ENCODE measurements at places on chromosomes 12 and 14.
A peak's percentile ranks its signal among the peaks of the same experiment; 100 is the strongest.

DNA sequence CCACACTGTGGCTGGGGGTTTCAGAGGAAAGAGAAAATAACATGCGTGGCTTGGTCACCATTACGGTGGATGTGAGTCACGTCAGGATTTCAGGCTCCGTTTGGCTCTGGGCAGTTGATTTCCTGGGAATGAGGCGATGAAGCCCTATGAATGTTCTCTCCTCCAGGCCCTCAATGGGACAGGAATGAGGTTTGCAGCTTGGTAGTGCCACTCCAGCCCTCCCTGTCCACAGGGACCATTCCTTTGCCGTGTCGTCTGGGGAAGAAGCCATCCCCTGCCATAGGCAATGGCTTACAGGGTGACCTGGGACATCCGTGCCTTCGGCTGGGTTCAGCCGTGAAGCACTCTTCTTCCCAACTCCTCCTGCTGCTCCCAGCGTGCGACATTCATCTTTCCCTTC lies 95.0 kb downstream of the FBXL14 start:
- no peak for DNase-seq

- no peak for DNase-seq
Measured at GRCh38 chr12:49619286-49619685, 4.1 kb upstream of the PRPF40B start.

- DNase-seq, result no peak
Measured at GRCh38 chr14:92595267-92595666, 81.7 kb downstream of the RIN3 start.

GRCh38 chr12:31510034-31510433 lies 80.9 kb downstream of the DENND5B start:
- no peak for DNase-seq

DNA sequence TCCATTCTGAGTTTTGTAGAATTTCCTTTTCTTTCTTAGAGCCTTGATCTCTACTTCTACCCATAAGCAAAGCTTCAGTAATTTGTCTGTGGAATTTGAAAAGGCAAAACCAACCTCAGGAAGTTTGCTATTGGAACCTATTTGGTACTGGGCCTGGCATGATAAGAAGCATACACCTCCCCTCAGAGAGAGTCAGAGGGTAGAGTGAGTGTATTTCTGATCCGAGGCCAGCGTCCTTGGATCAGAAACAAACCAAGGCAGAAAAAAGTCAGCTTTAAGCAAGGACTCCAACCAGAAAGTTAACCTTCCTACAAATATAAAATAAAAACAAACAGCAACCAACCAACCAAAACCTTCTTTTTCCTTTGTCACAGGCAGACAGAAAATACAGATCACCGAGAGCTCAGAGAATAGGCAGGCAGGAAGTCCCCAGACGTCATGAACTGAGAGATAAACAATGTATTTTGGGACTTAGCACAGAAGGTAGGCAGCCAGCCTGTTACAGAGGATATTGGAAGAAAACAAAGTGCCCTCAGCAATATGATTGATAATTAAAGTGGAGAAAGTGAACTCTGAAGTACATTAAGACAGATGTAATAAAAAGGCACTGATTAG lies 141.5 kb downstream of the NEDD1 start:
- DNase-seq, result no peak

- no peak for DNase-seq
Measured at GRCh38 chr14:32709027-32709426, 229.7 kb upstream of the NPAS3 start.

GRCh38 chr12:111672822-111673381 lies 12.9 kb downstream of the BRAP start:
- no peak for DNase-seq

- DNase-seq, result no peak
Measured at GRCh38 chr12:70180130-70180529, 63.1 kb upstream of the CNOT2 start.

GRCh38 chr12:8609061-8609570 lies 3.5 kb downstream of the AICDA start:
- no peak for DNase-seq

DNA sequence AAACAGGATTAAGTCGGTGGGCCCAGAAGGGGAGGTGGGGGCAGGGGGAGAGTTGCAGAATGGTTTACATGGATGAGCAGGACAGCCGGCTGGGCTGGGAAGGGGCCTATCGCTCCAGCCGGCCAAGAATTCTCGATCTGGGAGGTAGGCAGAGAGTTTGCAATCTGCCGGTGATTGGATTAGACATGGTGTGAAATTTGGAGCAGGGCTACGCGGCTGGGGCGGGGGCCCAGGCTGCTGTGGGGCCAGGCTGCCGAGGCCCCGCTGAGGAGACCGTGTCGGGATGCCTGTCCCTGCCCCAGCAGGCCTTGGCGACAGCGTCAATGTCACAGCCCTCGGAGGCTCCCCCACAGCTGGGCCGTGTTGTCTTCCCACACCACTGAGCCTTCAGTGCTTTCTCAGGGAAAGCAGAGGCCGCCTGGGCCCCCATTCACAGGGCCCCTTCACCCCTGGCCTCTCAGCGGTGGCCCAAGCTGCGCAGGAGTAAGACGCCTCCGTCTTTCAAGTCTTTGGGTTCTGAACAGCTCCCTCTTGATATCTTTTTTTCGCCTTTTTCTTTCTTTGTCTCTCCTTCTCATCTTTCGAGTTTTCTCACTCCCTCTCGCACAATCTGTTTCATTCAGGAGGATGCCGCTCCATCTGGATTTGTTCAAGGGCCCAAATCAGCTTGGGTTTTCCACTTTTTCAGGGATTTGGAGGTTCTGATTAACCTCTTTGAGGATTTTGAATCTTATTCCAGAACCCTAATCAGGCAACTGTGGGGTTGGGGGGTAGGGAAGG lies 117.5 kb upstream of the PARP11 start:
- DNase-seq, result no peak

DNA sequence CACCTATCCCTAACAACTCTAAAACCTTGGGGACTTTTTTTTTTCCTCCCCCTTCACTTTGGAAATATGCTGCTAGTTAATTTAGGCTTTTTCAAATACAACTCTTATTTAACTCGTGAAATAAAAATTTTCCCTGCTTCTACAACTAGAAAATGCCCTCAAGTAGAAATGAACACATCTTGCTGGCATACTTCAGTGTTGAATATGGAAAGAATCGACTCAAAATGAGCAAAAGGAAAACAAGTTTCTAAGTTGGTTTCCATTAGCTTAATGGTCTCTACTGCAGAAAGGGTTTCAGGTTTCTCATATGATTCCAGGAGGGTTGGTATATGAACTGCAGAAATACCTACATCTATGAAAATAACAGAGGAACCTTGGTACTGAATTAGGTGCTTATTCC lies 118.3 kb upstream of the TMTC1 start:
- no peak for DNase-seq

GRCh38 chr12:28966046-28966780 lies 182.9 kb upstream of the FAR2 start:
- no peak for DNase-seq

DNA sequence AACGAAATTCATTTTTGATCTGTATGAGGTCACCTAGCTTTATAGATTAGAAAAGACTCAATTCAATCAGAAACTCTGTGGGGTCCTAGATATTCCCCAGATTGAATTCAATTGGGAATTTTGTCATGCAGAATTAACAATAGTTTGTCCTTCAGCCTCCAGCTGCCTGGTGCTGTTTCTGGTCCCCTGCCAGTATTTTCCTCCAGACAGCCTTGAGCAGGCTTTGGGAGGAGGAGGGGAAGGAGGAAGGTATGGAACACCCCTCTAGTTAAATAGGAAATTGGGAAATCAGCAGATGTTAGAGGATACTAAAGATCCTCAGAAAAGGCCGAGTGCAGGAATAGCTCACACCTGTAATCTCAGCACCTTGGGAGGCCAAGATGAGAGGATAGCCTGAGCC lies 10.6 kb downstream of the GRIP1 start:
- DNase-seq, result no peak

- no peak for DNase-seq
Measured at GRCh38 chr14:54147282-54147681, 190.7 kb upstream of the BMP4 start.

- no peak for DNase-seq
Measured at GRCh38 chr14:36944307-36945010, 227.9 kb downstream of the SLC25A21 start.

DNA sequence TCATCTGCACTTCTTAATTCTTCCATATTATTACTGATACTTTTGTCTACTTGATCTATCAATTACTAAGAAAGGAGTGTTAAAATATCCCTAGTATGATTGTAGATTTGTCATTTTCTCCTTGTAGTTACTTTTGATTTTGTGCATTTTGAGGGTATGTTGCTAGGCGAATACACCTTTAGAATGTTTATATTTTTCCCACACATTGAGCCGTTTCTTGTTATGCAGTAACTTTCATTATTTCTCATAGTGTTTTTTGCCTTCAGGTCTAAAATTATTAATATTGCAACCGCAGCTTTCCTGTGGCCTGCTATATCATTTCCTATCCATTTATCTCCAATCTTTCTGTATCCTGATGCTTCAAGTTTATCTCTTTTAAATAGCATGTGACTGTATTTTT lies 44.6 kb upstream of the C12orf42 start:
- DNase-seq, result no peak

GRCh38 chr12:52952076-52952801 lies 3.3 kb downstream of the KRT18 start:
- DNase-seq, result no peak

DNA sequence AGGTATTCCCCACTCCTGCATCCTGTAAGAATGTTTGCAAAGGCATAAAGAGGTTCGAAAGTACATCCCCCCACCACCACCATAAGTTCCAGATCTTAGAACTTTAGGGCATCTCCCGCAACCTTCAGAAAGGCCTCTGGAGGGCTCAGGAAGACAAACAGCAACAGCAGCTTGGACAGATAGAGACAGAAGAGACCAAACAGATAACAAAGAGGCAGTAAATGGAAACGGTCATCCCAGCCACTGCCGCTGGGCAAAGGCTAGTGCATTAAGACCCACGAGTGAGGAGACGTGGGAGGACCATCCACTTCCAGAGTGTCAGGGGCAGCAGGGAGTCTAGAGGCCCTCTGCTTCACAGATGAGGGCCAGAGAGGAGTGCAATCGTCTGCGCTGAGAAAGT lies 124.3 kb downstream of the CRACR2A start:
- DNase-seq, result no peak

- DNase-seq, result no peak
Measured at GRCh38 chr12:71900091-71900490, 38.6 kb upstream of the TPH2 start.

- DNase-seq, result no peak
Measured at GRCh38 chr14:64930085-64930843, 12.3 kb downstream of the GPX2 start.

DNA sequence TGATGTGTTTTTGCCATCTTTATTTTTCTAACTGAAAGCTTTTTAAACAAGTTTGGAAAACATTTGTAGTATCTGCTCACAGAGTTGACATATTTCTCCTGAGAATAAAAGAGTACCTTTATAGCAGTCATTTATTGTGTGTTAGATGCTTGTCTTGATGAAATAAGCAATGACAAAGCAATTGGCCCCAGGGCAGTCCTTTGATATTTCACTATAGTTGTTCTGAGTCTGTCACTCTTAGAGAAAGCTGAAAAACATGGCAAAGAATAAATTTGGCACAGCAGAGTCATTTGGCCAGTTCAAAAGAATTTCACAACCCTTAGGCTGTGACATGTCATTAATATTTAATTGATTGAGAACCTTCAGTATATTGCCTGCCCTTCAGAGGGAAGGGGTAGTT lies 166.2 kb downstream of the PTPRO start:
- no peak for DNase-seq

DNA sequence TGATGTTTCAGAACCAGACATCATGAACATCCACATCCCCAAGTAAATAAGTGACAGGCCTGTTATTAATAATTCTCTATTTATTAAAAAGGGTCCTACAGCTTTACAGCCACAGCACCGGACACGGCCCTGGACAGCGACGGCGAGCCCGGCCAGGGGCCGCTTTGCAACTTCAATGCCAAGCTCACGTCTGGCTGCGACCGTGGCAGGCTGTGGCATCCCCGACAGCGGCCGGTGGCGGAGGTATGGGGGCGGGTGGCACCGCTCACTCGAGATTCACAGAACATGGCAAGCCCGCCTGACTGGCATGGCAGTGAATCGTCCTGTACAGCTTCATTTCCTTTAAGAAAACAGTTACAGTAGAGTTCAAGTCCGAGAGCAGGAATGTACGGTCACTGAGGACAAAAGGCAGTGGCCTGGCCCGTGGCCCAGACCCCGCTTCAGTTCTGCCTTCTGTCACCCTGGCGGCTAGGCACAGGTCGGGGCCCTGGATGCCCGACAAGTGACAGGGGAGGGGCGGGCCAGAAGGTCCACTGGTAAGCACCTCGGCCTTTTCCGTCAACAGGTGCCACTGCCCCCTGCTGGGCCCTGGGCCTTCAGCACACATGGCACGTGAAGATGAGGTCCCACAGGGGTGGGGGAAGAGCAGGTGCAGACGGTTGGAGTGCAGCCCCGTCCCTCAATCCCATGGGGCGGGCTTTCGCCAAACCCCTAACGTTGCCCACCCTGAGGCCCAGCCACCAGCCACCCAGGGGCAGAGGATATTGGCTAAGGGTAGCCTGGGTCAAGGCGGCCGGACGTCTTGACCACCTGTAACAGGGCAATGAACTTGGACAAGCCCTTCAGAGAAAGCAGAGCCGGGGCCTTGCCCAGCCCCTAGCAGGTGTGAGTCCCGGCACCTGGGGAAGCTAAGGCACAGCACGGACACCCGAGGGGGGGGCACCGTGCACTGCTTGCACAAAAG lies 30.3 kb downstream of the HIP1R start:
- DNase-seq, result peak; percentile 44

- DNase-seq, result no peak
Measured at GRCh38 chr14:30355431-30355913, 203.5 kb upstream of the G2E3 start.

- DNase-seq, result no peak
Measured at GRCh38 chr12:27446436-27446835, at the start of gene SMCO2. TSS of gene SMCO2 (plus strand) at chr12:27446736. CDS start at chr12:27470632, 23,896 bp downstream.

GRCh38 chr14:102027951-102028350 lies 58.9 kb downstream of the HSP90AA1 start:
- DNase-seq, result no peak

DNA sequence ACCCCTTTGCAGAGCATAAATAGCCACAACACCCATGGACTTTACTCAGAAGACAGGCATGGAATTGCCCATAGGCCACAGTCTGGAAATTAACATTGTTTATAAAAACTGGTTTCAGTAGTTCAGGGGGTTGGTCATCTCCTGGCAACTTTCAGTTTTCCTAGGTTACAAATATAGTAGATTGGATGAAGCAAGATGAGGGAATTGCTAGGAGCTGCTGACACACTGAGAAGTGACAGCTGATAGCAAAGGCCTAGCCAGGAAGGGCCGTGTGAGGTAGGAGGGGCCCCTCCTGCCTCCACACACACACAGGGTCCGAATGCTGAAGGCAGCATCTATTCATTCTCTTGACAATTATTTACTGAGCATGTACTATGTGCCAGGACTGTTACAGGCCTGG lies 8.3 kb downstream of the GALNT16 start:
- DNase-seq, result no peak

Measured in CD8-positive, alpha-beta T cell (primary cell).